ENCODE measurements at places on chromosomes 2 and 18.

DNA sequence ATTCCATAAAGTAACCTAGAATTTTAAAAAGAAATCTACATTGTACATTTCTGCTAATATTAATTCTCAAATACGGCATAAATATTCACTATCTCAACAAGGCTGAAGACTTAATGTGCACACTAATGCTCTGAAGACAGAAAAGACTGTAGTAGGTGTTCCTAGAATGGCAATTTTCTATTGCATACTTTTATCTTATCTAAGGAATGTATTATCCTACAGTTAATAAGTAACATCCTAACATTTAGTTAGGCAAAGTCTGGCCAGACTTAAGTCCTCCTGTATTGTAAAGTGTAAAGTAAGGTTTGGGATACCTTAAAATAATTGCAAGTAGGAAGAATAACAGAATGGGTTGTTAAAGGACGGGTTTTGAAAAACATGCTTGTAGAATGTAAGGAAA, 42.2 kb downstream of the CHST9 start:
- no peak for DNase-seq

DNA sequence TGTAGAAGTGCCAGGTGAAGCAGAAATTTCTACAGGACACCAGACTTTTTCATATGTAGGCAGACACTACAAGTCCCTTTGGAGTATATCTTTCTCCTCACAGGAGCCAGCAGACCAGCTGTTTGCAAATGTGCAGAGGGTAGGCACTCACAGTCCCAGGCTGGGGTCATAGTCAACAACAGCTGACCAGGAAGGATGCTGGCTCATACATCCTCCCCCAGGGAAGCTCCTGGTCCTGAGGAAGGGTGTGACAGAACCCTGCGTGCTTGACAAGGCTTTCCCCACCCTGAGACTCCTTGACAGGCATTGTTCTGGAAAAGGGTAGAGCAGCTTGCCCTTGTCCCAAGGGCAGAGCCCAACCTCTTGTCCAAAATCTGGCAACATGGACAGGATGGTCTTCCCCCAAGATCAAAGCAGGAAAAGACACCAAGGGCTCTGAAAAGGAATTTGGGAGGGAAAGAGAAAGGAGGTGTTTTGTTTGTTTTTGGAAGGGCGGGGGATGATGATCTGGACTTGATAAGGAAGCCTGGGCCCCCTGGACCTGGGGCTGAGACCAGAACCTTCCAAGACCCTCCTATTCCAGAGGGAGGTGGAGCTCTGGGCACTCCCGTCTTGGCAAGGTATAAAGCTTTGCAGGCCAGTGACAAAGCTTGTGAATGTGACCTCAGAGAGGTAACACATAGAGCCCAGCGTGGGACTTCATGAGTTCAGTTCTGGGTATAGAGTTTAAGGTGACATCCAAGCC, 87.1 kb downstream of the GFPT1 start:
- no peak for DNase-seq

- DNase-seq, result peak; percentile 10
Observed at GRCh38 chr18:34650121-34650545, 60.0 kb upstream of the DTNA start.

- no peak for DNase-seq
Observed at GRCh38 chr2:216017365-216017764, 4.0 kb upstream of the MREG start.

DNA sequence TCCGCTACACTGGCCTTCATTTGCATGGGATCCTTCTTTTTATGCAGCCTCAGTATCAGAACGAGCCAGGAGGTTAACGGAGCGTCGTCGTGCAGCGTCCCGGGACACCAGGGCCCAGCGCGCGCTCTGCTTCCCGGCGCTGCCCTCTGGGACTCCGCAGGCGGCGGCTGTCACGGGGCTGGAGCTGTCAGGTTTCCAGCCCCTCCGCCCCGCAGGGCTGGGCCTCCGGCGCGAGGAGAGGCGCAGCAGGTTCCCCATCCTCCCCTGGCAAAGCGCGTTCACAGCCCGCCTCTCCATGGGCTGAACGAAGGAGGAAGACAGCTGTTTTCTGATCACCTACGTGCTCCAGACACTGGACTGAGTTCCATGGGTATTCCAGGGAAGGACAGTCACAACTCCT, 12.5 kb upstream of the PAX8 start:
- no peak for DNase-seq

GRCh38 chr18:59929621-59930295, 30.0 kb downstream of the PMAIP1 start:
- DNase-seq, result no peak

DNA sequence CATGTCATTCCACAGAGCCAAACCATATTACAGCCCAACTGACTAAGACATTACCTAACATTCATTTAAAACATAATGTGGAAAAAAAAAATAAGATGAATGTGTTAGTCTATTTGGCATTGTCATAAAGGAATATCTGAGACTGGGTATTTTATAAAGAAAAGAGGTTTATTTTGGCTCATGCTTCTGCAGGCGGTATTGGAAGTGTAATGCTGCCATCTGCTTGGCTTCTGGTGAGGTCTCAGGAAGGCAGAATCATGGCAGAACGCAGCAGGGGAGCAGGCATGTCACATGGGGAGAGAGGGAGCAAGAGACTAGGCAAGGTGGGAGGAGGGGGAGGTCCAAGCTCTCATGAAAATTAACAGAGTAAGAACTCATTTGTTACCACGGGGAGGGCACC, 504.8 kb upstream of the LRATD1 start:
- no peak for DNase-seq

- no peak for DNase-seq
Observed at GRCh38 chr2:115036818-115037217, 594.4 kb downstream of the DPP10 start.

DNA sequence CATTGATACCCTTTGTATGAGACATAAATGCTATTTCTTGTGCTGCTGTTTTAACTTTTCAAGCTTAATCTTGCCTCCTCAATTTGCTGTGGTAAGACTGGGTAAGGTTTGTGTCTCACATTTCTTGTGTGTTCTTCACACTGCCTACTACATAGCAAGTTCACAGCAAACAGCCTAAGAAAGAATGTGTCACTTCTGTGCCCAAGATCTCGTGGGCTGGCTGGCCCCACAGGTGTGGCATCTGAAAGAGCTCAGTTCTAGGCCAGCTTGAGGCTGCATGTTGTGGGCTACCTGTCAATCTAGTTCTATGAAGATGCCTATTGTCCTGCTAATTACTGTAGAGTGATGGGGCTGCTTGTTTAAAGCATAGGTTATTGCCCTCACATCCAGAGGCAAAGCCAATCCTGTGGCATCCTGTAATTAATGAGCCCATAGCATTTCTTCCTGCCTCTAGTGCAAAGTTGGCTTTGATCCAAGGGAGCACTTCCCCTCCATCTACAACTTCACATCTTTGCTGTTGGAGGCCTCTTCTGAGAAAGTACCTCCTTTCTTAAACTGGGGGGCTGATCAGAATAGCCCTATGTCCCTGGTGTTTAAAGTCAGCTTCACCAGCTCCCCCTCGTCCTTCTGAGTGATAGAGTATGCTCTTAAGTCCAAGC, 40.9 kb upstream of the ASPRV1 start:
- no peak for DNase-seq

GRCh38 chr2:27431395-27431794, 3.0 kb downstream of the NRBP1 start:
- no peak for DNase-seq

DNA sequence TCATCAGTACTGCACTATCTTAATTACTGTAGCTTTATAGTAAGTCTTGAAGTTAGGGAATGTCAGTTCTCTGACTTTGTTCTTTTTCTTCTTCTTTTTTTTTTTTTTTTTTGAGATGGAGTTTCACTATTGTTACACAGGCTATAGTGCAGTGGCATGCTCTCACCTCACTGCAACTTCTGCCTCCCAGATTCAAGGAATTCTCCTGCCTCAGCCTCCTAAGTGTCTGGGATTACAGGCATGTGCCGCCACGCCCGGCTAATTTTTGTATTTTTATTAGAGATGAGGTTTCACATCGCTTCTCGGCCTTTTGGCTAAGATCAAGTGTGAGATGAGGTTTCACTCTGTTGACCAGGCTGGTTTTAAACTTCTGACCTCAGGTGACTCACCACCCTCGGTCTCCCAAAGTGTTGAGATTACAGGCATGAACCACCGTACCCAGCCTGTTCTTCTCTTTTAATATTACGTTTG, 41.9 kb upstream of the TANC1 start:
- no peak for DNase-seq

GRCh38 chr18:57023275-57023882, 123.5 kb upstream of the BOD1L2 start:
- no peak for DNase-seq

GRCh38 chr2:179235463-179236108, 29.0 kb downstream of the SESTD1 start:
- DNase-seq, result peak; percentile 85

- DNase-seq, result peak; percentile 81
Observed at GRCh38 chr2:64626963-64627760, 26.6 kb downstream of the SERTAD2 start.

- peak; percentile 69 for DNase-seq
Observed at GRCh38 chr2:196166876-196167275, 4.5 kb downstream of the STK17B start.

DNA sequence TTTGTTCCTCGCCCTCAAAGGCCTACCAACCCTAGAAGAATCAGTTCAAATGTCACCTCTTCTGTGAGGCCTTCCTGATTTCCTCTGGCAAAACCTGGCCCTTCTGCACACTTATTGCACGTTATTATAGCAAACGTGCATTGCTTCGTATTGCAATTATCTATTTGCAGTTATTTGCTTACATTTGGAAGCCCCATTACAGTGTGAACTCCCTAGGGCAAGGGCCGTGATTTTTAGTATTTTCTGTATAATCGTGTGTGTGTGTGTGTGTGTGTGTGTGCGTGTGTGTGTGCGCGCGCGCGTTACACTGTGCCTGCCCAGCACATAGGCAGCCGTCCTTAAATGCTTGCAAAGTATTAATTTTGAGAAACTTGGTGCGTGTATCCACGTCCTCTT, 460 bp upstream of the SEMA4F start:
- no peak for DNase-seq

DNA sequence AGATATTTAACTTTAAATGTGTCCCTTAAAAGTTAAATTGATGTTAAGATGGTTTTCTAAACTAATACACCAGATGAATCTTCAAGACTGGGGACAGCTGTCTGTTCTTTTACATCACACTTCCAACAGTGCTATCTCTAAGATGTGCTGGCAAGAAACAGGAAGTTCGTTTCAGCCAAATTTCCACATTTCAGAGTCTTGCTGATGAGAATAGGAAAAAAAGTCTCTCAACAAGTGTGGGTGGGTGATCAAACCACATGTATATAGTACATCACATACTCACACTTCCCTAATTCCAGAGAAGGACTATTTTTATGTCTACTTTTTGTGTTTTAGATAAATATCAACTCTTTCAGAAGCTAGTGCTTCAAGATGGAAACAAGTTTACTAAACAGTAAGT, 1712.8 kb upstream of the TMEFF2 start:
- DNase-seq, result no peak

DNA sequence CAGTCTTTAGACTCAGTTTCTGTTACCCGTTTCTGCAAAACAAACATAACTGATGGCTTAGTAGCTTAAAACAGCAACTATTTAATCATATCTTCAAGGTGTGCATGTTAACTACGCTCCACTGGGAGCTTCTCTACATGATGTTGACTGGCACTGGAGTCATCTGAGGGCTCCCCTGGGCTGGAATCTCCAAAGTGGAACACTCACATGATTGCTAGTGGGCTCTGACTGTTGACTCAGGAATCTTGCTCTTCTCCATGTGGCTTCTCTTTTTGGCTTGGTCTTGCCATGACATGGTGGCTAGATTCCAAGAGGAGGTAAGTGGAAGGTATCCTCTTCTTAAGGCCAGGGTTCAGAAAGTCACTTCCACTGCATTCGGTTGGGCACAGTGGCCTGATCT, 160.8 kb downstream of the PMAIP1 start:
- no peak for DNase-seq

- DNase-seq, result no peak
Observed at GRCh38 chr2:133004623-133005022, 334.6 kb upstream of the LYPD1 start.

DNA sequence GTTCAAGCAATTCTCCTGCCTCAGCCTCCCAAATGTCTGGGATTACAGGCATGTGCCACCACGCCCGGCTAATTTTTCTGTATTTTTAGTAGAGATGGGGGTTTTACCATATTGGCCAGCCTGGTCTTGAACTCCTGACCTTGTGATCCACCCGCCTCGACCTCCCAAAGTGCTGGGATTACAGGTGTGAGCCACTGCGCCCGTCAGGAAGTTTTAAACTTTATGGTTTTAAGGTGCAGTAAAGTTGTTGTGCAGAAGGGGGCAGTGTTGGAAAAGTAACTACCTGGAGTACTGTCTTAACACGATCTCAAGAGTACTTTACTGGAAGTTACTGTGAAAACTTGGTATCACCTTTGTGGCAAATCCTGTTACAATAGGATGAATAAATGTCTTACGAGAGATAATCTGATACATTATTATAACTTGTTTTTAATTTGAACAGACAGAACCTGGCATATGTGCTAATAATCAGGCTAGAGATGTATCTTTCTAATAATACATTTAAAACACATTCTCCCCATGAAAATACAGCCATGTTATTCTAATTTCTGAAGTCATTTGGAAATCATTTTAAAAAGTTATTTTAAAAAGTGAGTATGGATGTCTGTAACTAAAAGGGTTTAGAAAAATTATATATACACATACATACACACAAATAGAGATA, 10.8 kb downstream of the SPDYA start:
- peak; percentile 11 for DNase-seq

DNA sequence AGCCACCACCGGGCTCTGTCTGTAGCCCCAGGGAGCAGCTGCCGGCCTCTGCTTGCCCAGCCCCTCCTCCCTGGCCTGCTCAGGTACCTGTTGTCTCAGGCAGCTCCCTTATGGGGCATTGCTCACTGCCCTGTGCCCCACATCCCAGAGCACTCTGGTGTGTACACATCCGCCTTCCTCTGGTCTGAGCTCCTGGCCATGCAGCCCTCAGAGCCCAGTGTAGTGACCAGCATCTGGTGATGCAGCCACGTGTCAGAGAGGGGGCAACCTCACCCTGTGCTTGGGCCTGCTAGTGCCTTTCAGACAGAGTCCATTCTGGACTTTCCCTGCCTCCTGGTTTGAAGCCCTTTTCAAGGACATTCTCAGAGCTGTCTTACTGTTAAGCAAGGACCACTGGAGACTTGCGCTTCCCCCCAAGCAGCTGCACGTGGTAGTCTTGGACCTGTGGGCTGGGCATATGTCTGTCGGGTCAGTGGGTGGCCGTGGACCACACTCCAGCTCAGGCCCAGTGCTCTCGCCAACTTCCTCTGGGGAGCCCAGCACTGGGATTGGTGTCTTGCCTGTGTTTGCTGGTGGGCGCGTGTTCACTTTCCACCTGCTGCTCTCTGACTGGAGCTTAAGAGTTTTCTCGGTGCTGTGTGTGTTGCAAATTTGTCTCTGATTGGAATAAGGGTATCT, 30.7 kb downstream of the DGKD start:
- no peak for DNase-seq

Data from DMS79 (cell line).